ENCODE measurements at places on chromosomes 13 and 19.

DNA sequence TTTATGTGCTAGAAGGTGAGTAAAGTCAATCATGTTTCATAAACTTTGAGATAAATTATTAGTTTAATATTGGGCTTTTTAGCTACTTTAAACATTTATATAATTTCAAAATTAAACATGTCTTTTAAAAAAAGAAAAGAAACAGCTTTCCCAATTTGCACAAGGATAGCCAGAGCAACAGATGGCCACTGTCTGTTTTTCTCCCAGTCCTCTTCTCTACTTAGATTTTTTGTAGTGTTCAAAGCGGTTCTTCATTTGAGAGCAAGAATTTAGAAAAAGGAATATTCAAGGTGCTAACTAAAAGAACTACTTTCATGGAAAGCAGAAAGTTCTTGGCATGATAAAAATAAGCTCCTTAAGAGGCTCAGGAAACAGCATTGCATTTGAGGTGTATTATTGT is 128.3 kb upstream of the MIR17HG start:
- DNase-seq, result no peak

GRCh38 chr13:98484289-98485219 is 92.4 kb downstream of the STK24 start:
- DNase-seq, result no peak

GRCh38 chr19:6530386-6531162 is at the start of gene TNFSF9:
TNFSF9 (plus strand) TSS chr19:6531026; CDS start chr19:6531037, 11 bp downstream.
- DNase-seq, result peak; percentile 23

DNA sequence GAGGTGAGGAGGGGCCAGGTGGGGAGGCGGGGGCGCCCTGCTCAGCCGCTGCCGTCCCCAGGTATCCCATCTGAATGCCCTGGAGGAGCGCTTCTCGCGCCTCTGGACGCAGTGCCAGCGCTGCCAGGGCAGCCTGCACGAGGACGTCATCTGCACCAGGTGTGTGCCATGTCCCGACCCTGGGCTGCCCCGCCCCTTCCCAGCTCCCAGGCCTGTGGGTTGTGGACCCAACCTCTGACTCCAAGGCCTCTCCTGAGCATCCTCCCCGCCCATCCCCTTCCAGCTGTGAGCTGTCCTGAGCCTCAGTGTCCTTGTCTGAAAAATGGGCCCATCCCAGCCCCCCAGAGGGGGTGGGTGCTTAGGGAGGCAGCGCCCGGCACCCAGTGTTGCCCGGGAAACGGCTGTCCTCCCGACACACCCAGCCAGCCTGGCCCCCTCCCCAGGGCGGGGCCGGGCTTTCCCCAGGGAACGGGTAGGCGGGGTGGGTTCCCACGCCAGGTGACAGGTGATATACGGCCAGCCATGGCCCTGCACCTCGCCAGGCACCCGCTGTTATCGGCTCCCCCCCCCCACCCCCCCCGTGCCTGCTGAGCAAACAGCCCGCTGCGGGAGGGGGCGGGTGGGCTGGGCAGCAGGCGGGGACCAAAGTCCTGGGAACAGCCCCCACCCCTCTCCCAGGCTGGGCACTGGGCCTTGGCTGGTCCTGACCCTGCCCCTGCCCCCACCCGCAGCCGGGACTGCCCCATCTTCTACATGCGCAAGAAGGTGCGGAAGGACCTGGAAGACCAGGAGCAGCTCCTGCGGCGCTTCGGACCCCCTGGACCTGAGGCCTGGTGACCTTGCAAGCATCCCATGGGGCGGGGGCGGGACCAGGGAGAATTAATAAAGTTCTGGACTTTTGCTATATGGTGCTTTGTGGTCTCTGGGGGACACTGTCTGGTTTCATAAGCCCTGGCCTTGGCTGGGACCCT is 1.3 kb upstream of the SPIB start:
- DNase-seq, result no peak

DNA sequence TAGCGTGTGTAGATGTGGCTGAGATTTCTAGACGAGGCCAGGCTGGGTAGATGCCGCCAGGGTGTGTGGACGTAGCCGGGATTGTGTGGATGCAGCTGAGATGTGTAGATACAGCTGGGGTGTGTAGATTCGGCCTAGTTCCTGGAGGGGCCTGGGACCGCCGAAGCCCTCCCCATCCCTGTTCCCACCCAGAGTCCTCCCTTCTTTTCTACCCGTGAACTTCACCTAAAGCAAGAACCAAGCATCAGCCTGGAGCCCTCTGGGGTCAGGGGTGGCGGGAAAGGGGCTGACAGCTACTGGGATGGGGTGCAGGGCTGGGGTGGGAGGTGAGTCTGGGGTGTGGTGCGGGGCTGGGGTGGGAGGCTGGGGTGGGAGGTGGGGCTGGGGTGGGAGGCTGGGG is 768 bp downstream of the TMPRSS9 start:
- no peak for DNase-seq
